ENCODE measurements at places on chromosomes 7 and 10.

GRCh38 chr7:132347858-132348257 lies 228.4 kb downstream of the PLXNA4 start:
- no peak for DNase-seq

DNA sequence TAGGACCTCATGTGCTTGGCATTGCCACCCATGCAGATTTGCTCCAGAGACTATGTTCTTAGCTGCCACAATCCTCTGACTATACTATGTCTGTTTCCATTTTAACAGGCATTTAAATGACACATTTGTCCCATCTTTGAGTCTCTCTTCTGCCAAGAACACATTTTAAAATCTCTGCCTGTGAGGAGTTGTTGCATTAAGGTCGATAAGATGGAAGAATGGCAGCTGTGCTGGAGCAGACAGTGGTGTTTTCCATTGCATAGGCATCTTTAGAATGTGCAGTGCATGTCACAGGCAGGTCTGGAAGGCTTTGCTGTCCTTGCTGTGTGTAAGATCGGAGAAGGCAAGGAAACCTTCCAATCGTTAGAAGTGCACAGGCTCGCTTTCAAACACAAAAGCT lies 70.9 kb upstream of the CELF2 start:
- DNase-seq = no peak

GRCh38 chr7:2698581-2699288 lies 10.7 kb downstream of the AMZ1 start:
- DNase-seq = no peak

DNA sequence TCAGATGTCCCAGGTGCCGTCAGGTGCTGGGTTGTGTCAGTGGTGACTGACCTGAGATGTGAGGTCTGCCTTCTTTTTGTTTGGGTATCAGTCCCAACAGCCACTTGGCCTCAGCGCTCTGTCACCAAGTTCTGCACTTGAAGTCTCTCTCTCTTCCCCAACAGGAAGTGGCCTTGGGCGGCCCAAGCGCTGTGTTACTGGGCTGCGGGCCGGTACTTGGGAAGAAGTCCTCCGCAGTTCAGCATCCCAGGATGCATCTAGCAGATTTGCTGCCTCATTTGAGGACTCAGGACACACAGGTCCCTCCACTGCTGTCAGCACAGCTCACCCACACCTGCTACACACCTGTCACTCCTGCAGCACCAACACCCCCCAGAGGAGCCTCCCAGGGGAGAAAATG lies 40.1 kb downstream of the LYZL2 start:
- no peak for DNase-seq

- DNase-seq = no peak
These were observed 8.4 kb upstream of the LMOD2 start for GRCh38 chr7:123647106-123647730.

- no peak for DNase-seq
These were observed 4.4 kb downstream of the VIM start for GRCh38 chr10:17232276-17232960.

DNA sequence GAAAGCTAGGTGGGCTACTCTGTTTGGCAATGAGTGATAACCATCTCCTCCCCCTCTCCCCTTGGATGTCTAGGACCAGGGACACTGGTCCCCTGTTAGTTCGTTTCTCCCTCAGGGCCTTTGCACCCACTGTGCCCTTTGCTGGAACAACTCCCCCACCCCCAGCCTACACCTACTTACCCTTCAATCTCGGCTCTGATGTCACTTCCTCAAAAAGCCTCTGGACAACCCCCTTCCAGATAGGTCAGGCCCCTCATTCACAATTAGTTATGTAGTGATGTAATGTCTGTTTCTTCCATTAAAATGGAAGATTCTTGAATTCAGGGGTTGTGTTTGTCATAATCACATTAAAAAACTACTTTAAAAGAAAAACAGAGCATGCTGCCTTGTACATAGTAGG lies 152.9 kb downstream of the SNX10 start:
- no peak for DNase-seq

DNA sequence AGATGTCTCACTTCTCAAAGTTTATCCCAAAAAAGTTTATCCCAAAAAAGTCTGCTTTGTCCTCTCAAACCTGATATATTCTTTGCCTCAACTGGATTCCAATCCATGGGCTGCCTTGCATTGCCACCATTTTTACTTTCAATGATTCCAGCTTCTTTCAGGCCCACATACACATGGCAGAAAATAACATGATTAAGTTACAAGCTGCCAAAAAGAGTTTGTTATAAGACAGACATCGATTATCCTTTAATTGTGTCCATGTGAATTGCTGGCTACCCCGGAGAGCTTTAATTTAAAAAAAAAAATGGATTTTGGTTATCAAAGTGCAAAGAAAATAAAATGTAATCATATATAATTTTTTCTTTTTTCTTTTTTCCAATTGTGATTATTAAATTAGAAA lies 819.6 kb upstream of the SORCS1 start:
- no peak for DNase-seq

DNA sequence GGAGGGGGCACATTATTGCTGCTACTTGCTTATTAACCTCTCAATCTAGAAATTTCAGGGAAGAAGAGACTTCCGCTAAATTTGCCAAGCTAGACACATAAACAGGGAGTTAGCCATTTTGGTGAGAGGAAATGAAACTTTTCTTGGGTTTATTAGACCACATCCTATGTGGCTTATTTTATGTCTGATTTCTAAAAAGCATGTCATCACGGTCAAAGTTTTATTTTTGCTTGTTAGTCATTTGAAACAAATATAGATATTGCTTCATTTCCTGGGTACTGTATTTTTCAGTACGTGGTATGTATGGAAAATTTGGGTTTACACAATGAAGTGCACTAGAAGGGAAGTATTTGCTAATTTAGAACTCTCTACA lies 144.1 kb downstream of the TCF7L2 start:
- no peak for DNase-seq

- no peak for DNase-seq
These were observed 65.6 kb upstream of the PDGFA start for GRCh38 chr7:585229-585711.

GRCh38 chr10:16832351-16833080 lies 15.3 kb upstream of the RSU1 start:
- no peak for DNase-seq

DNA sequence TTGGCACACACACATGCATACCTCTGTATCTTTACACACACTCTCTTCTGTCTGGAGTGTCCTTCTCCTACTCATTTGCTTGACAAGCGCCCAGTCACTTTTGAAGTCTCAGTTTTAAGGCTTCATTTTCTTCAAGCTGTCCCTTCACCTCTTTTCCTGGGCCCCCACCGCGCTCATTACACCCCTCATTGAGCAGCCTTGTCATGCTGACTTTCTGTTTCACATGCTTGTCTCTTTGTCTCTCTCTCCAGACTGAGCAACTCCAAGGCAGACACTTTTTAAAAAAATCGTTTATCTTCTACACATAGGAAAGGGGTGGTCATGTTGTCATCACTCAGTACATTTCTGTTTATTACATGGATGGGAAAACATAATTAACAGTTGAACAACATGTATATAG lies 225.2 kb upstream of the FZD1 start:
- no peak for DNase-seq

- DNase-seq = no peak
These were observed 221.3 kb downstream of the SKIDA1 start for GRCh38 chr10:21304198-21304597.

- DNase-seq = no peak
These were observed 187.8 kb downstream of the ETV1 start for GRCh38 chr7:13801669-13802068.

DNA sequence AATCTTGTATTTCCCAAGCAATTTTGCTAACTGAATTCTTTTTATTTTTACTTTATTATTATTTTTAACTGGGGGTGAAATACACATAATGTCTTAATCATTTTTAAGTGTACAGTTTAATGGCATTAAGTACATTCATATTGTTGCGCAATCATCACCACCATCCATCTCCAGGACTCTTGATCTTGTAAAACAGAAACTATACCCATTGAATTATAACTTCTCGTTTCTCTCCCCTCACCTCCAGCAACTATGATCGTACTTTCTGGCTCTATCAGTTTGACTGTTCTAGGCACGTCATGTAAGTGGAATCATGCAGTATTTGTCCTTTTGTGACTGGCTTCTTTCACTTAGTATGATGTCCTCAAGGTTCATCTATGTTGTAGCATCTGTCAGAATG lies 108.8 kb downstream of the ARL5B start:
- DNase-seq = no peak

DNA sequence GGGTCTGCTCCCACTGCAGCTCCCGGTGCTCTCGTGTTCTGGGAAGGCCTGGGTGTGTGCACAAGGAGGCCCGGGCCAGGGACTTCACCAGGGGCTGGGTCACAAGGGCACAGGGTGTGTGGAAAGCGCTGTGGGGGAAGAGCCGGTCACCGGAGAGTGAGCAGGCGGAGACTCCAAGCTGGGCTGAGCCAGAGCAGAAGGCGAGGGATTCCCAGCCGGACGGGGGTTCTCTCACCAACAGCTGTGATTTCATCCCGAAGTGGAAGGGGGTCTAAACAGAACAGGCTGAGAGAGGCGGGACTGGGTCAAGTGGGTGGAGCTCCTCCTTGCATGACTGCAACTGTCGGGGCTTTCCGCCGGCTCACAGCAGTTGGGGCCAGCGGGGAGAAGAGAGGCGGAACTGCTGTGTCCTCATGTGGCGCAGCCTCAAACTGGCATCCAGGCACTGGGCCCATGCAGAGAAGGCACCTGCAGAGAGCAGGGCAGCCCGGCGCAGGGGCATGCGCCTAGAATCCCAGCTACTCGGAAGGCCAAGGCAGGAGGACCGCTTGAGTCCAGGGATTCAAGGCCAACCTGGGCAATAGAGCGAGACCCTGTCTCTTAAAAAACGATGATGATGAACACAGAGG lies 7.6 kb upstream of the ORAI2 start:
- DNase-seq = peak; percentile 41

- no peak for DNase-seq
These were observed 46.9 kb upstream of the FMC1 start for GRCh38 chr7:139294241-139294640.

GRCh38 chr7:16465469-16466361 lies at the start of gene SOSTDC1:
TSS of gene SOSTDC1 (minus strand) at chr7:16465738. CDS start at chr7:16465668, 70 bp downstream.
- no peak for DNase-seq

DNA sequence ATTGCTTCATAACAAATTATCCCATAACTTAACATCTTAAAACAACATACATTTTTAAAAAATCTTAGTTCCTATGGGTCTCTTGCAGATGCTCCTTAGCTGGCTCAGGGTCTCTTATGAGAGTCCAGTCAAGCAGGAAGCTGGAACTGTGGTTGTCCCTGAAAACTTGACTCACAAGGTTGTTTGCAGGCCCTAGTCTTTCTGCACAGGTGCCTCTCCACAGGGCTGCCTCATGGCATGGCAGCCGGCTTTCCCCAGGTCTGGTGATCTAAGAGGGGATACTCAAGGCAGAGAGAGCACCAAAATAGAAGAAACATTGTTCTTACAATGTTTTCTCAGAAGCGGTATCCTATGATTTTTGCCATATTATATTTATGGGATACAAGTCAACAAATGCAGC lies 127.1 kb downstream of the CDK14 start:
- no peak for DNase-seq

All from C1 segment of cervical spinal cord (tissue), 14 donors.